ENCODE measurements at places on chromosomes 2 and 18.

- DNase-seq, result no peak
Measured at GRCh38 chr2:235810252-235810651, 316.4 kb downstream of the AGAP1 start.

GRCh38 chr2:26284132-26284531 is 39.4 kb downstream of the HADHB start:
- DNase-seq, result no peak

DNA sequence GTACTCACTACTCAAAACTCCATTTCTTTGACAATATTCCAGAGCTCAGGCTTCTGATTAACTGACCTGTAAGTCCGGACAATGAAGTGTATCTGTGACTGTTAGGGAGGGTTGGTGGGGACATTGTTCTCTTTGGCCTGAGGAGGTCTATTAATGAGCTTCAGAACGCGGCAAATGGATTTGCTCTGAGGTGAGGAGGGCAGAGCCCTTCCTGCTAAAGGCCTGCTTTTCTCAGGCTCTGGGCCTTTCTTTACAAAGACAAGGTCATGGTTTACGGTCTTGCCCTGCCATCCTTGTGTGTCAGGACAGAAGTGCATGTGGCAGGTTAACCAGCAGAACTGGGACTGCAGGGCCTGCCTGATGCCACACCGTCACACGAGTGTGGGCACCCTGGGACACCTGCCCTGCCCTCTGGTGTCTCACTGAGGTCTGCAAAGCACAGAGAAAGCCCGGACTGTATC is 7.2 kb downstream of the ALKAL2 start:
- no peak for DNase-seq

DNA sequence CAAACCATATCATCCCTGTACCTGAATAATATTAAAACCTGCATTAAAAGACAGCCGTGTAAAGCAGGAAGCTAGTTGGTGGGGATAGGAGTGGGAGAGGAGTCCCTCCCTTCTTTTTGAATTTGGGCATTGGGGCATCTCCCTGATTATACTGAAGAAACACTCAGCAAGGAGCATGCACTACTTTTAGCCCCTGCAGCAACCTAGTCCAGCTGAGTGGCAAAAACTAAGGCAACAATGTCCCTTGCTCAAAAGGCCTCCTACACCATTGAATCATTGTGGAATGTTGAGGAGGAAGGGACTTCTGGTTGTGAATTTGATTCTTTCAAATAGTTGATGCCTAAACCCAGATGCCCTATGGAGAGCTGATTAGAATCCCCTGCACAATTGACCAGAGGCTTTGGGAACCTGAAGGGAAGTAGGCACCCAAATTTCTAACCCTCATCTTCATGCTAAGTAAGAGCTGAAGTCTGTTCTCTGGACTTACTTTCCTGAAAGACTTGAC is 111.7 kb downstream of the DDX1 start:
- no peak for DNase-seq

DNA sequence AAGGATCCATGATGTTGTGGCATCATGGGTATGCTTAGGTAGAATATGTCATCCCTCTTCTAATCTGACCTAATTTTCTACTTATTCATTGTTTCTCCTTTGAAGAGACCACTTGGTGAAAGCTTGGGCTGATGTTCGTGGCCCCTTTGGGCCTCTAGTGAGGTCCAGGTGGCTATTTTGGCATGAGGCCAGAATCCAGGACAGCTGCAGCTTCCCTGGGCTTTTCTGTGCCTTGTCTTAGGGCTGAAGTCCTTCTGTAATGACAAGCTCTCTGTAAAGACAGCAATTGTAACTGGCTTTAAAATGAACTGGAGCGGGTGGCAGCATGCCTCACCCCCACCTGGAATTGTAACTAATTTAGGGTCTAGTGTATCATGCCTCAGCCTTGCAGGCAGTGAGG is 15.6 kb upstream of the MC2R start:
- DNase-seq, result no peak

DNA sequence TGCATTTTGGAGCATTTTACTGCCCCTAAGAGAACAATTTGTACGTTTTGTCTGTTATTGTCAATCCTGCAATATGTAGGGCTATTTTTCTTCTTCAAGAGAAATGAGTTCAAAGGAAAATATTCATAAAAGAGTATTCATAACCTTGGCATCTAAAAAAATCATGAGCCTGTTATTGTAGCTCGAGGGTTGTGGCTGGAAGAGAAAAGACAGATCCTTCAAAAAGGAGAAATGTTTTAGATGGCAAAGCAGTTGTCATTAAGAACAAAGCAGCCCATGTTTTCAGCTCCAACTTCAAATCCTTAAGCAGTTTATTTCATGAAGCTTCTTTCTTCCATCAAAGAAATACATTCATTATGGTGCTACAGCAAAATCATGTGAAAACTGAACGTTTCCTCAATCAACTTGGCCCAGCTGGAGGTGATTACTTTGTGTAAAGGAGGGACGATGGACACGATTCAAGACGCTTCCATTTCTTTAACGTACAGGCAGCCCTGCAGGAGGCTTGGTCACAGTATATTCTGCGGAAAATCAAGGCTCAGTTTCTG is 31.4 kb downstream of the QPCT start:
- DNase-seq, result no peak

- no peak for DNase-seq
Measured at GRCh38 chr2:238695538-238695937, 152.3 kb upstream of the TWIST2 start.

DNA sequence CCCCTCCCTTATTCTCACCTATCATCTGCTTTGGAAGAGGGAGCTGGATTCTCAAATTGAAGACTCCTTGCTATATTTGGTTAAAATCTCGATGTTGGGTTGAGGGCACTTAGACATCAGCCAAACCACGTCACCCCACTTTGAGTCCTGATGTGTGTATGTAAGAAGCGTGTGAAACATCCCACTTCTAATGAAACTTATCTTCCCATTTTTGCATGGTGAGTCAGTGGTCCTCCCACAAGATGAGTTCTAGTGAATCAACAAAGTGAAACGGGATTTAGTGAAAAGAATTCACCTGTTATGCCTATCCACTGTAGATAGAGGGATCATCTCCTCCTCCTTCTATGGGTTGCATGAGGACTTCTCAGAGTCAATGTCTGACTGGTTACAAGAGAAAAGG is 51.4 kb upstream of the SPRED2 start:
- DNase-seq, result no peak

DNA sequence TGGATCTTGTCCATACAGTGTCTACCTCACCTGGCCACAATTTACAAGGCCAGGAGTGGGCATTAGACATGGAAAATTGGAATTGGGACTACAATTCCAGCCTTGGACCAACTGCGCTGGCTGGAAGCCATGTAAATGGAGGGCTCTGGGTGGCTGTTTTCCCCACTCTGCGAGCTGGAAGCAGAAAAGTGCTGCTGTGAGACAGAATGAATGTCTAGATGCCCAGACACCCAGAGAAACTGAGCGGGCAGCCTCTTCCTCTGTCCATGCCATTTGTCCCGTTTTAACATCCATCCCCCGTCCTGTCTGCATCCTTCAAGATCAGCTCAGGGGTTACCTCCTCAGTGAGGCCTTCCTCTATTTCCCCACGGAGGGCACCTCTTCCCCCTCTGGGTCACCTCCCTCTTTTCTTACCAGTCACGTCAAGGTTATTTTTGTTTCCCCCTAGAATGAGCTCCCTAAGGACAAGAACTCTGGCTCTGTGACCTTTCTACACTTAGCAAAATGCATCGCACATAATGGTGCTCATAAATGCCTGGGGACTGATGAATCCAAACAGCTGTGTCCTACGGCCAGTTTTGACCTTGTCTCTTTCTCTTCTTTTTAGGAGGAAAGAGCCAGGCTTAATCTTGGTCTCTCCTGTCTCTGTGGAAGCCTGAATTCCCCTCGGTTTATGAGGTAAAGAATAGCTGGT is 41.2 kb downstream of the MCFD2 start:
- no peak for DNase-seq

DNA sequence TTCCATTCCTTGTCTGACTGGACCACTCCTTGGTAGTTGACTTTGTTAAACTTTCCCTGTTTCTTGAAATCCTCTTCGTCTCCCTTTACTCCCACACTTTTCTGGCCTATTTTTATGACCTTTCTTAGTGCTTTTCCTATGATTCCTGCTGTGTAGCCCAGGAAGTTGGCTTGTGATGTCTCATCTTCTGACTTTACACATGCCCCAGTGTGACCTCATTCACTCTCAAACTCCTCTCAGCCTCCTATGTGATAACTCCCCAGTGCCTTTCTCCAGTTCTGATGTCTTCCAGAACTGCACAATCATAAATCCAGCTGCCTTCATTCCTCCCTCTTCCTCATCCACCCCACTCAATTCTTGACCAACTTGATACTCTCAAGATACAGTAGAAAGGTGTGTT is 407.6 kb downstream of the TGIF1 start:
- DNase-seq, result no peak

DNA sequence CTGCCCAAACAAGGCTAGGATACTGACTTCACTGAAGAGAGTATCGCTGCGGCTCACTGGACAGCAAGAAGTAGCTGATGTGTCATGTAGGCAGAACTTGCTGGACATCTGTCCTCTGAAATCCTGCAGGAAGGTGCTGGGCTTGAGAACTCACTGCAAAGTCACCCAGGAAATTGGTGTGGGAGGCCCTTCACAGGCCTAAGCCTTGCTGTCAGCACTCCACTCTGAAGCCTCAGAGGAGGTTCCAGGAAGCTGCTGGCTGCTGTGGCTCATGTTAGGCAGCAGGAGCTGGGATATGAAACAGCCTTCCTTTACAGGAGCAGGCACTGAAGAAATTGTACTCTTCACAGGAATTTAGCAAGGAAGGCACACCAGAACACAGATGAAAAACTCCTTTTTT is 88.3 kb upstream of the CCDC68 start:
- peak; percentile 19 for DNase-seq

- no peak for DNase-seq
Measured at GRCh38 chr2:173934895-173935294, 30.3 kb downstream of the SP3 start.

GRCh38 chr2:62194558-62195420 is 1.1 kb upstream of the B3GNT2 start:
- DNase-seq, result peak; percentile 56

Measured in ELF-1 (cell line).